ENCODE measurements at places on chromosomes 1 and 21. TPM values are rescaled to one million over a fixed set of nuclear protein-coding genes. Genes with fewer than 3 reads are reported as not detected.

CELA3B gene
- not detected for total RNA-seq

C4BPB gene
- total RNA-seq, result not detected

PAX7 gene
- not detected for total RNA-seq

GPR161 gene
- 15.7 TPM for total RNA-seq

SLC37A1 gene
- total RNA-seq, result 10.9 TPM

OR2AK2 gene
- not detected for total RNA-seq

IL12RB2 gene
- 8.3 TPM for total RNA-seq

PTPRU gene
- total RNA-seq, result 27.0 TPM

S100A7 gene
- total RNA-seq, result not detected

FCRL4 gene
- total RNA-seq, result not detected

HCRTR1 gene
- total RNA-seq, result not detected

FNDC5 gene
- not detected for total RNA-seq

CNKSR1 gene
- total RNA-seq, result not detected

MECR gene
- total RNA-seq, result 31.5 TPM

ZNF683 gene
- not detected for total RNA-seq

GIPC2 gene
- under 0.01 TPM for total RNA-seq

CLIC6 gene
- total RNA-seq, result under 0.01 TPM

TGFB2 gene
- total RNA-seq, result 5.5 TPM

SPRR4 gene
- not detected for total RNA-seq

PCP4 gene
- not detected for total RNA-seq

RIPPLY3 gene
- not detected for total RNA-seq

HLX gene
- 0.69 TPM for total RNA-seq

AXDND1 gene
- total RNA-seq, result 2.2 TPM

TMEM9 gene
- total RNA-seq, result 45.5 TPM

WNT9A gene
- not detected for total RNA-seq

CRB1 gene
- total RNA-seq, result not detected

CENPL gene
- total RNA-seq, result 18.5 TPM

LCE1B gene
- not detected for total RNA-seq

SERINC2 gene
- total RNA-seq, result 10.0 TPM

KRTAP12-2 gene
- not detected for total RNA-seq

SYT6 gene
- under 0.01 TPM for total RNA-seq

OR2M7 gene
- total RNA-seq, result not detected

KRTAP21-2 gene
- not detected for total RNA-seq

TTF2 gene
- total RNA-seq, result 27.5 TPM

ESPN gene
- under 0.01 TPM for total RNA-seq

EPHX1 gene
- 90.1 TPM for total RNA-seq

ALG14 gene
- total RNA-seq, result 2.5 TPM

Data from melanocyte of skin (primary cell).